ENCODE measurements at places on chromosomes 2 and 18.

- DNase-seq: no peak
Measured at GRCh38 chr2:20614201-20615067, 36.5 kb downstream of the HS1BP3 start.

GRCh38 chr2:119710281-119710680 lies 31.3 kb downstream of the TMEM177 start:
- no peak for DNase-seq

- no peak for DNase-seq
Measured at GRCh38 chr18:48364146-48364545, 45.0 kb downstream of the ZBTB7C start.

- no peak for DNase-seq
Measured at GRCh38 chr2:231926761-231927565, 767 bp upstream of the NPPC start.

DNA sequence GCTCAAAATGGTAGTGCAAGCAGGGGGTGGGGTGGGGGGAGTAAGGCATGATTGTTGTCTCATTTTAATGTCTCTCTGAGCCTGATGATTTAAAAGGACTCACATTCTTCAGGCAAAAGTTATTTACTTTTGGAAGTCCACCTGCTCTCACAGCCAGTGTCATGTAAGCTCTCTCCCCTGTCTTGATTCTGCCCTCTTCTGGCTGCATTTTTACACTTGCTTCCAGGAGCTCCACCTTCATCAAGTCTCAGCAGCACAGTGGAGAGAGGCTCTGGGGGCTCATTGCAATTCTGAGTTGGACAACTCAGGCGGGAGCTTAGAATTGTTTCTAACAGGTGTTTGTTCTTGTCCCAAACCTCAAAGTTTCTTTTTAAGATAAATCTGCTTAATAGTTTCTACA lies 39.2 kb downstream of the GNAL start:
- no peak for DNase-seq

DNA sequence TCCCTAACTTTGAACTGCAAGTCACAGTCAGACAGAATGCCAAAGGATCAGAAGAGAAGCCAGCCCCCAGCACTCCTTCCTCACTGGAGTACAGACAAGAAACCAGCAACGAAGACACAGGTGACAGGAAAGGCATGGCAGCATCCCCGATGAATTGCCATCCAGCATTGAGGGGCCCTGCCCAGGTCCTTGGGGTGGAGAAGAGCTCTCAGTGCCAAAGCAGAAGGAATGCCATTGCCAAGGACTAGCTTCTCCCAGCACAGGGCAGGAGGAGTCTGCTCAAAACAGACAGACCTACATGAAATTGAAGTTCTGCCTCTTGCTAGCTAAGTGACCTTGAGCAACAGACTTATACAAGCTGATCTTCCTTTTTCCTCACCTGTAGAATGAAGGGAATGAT lies 220.1 kb downstream of the L3MBTL4 start:
- DNase-seq: no peak

DNA sequence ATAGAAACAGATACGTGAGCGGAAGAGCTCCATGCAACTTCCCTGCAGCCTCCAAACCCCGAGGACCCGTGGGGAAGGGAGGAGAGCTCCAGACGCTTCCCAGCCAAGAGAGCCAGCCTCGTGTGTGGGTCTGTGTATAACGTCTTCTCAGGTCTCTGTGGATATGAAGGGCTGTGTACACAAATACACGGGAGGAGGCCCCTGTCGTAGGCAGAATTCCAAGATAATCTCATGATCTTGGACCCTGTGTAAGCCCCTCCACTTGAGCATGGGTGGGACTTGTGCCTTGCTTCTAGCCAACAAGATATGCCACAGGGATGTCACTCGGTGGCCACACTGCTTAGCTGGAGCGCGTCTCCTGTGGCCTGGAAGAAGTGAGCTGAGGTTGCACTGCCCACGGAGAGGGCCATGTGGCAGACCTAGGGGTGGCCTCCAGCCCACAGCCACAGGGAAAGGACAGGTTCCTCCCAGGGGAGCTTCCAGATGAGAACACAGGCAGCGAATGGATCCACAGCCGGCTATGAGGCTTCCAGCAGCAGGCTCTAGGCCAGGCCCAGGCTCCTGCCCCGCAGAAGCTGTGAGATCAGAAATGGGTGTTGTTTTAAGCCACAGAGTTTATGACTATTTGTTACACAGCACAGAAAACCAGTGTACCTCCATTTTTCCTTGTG lies 15.6 kb upstream of the KLF11 start:
- no peak for DNase-seq

GRCh38 chr2:145752091-145752806 lies 1232.3 kb upstream of the ZEB2 start:
- DNase-seq: no peak

GRCh38 chr2:241355983-241356870 lies at the start of gene FARP2:
FARP2 (plus strand) TSS chr2:241356285; CDS start chr2:241373108, 16,823 bp downstream.
- peak; percentile 95 for DNase-seq

GRCh38 chr2:231094736-231095346 lies 30.0 kb downstream of the HTR2B start:
- DNase-seq: no peak

DNA sequence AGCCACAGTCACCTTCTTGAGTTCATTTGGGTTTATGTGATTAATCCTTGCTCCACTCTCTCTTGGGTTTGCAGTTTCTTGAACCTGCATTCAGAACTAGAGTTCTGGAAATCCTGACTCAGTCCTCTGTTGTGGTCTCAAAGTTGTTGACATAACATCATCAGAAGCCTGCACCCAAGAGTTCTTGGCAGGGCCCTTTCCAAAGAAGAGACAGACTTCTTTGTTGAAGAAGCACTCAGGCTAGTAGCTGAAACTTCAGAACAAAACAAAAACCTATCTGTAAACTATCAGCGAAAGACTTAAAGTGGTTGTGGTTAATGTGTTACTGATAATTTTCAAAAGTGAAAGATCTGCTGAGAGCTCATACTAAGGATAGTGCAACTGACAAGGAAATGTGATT lies 120.8 kb downstream of the FAM168B start:
- DNase-seq: no peak

GRCh38 chr18:29874519-29875098 lies 1167.9 kb downstream of the DSC3 start:
- no peak for DNase-seq

- DNase-seq: no peak
Measured at GRCh38 chr2:134818321-134818720, 20.1 kb upstream of the ACMSD start.

DNA sequence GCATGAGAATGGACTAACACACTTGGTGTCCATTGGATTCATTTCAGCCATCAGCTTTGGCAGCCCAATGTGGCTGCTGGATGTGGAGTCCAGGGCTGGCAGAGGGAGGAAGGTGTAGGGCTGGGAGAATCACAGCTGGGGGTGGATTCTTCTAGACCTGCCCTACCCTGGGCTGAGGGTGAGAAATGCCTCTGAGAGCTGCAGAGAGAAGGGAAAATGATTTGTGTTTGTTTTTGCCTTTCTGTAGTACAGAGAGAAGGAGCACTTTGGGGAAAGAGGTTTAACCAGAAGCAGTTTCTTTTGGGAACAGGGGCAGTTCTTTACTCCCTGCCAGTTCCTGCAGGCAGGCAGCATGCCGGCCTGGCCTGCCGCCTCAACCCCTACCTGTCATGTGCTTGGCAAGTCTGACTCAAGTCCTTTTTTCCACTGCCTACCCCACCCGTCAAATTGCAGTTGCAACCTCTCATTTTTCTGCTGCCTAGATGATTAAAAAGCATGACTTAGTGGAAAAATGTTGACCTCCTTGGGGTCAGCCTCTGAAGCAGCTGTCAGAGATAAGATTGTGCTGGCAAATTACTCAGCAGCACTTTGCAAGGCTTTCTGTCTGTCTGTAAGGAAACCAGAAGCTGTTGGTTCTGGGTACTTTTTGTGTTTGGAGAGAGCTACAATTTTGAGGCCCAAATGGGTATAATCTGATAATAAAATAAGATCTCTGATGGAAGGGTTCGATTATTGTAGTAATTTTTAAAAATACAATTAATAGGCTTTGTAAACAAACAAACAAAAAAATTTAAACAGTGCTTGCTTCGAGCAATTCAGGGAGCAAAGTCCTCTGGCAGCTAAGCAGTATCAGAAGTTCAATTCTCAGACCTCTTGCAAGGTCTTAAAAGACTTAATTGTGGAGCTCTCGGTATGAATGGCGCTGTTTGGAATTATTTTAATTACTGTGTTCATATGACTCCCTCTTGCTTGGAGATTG lies 21.7 kb downstream of the LBH start:
- DNase-seq: peak; percentile 54

DNA sequence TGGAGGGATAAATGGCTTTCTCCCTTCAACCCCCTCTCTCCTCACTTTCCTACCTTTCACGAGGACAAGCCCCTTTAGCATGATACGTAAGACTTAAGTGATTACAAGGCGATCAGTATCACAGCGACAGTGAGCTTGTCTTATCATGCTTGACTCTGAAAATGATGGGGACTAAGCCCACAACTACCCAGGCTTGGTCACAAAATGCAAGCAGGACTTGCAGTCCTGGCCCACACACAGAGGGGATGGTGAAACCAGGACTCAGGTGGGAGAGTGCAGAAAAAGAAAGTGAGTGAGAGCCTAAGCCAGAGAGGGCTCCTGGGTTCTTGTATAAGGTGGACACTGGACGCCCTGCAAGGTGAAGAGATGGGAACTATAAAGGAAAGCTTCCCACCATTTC lies 95.7 kb upstream of the ARL4C start:
- DNase-seq: no peak

- DNase-seq: no peak
Measured at GRCh38 chr2:44389895-44390294, 28.1 kb downstream of the CAMKMT start.

- DNase-seq: no peak
Measured at GRCh38 chr18:79300413-79300812, 95.3 kb upstream of the NFATC1 start.

- no peak for DNase-seq
Measured at GRCh38 chr2:54499661-54500060, 43.5 kb downstream of the SPTBN1 start.

DNA sequence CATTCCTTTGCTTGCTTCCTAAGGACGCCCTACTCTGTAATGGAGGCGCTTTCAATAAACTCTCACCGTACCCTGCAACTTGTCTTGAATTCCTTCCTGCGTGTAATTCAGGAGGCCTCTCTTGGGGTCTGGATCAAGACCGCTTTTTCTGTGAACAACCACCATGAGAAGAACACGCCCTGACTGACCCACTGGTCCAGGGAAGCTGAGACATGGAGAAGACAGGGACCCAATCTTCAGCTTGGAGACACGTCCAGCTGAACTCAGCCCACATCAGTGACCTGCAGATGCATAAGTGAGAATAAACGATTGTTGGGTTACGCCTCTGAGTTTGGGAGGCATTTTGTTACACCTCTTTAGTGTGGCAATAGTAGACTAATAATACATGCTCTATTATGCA lies 7.8 kb upstream of the NARS1 start:
- no peak for DNase-seq

- no peak for DNase-seq
Measured at GRCh38 chr2:109532728-109533076, 81.1 kb downstream of the SEPTIN10 start.

- no peak for DNase-seq
Measured at GRCh38 chr2:18473241-18474181, 86.9 kb downstream of the RDH14 start.

GRCh38 chr18:58252166-58252565 lies 208.1 kb downstream of the NEDD4L start:
- DNase-seq: no peak

DNA sequence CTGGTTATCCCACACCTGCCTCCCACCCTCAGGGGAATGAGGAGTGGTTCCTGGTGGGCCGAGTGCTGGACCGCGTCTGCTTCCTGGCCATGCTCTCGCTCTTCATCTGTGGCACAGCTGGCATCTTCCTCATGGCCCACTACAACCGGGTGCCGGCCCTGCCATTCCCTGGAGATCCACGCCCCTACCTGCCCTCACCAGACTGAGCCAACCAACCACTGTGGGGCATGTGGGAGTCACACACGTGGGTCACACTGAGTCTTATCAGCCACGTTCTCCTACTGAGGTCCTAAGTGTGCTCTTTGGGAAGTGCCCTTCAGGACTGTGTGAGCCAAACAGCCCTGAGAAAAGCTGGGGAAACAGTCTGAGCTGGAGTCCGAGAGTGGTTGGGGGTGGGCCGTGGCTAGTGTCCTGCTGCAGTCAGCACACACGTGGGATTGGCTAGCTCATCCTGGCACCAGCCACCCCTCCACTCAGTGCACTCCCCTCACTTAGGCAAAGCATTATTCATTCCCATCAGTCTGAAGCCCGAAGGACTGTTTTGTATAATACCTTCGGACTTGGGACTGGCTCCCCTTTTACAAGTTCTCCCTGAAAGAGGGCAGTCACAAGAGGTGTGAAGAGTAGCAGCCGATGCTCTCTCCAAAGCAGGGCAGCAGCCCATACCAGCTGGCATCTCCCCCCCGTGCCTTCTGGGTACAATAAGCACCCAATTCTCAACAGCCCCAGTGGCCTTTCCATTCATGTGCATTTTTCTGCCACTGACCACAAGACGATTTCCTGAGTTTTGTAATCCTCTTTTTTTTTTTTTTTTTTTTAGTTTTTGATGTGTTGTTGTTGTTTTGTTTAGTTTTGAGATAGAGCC lies 4.6 kb downstream of the TIGD1 start:
- DNase-seq: no peak

GRCh38 chr2:49241501-49241900 lies 87.2 kb upstream of the FSHR start:
- DNase-seq: no peak

DNA sequence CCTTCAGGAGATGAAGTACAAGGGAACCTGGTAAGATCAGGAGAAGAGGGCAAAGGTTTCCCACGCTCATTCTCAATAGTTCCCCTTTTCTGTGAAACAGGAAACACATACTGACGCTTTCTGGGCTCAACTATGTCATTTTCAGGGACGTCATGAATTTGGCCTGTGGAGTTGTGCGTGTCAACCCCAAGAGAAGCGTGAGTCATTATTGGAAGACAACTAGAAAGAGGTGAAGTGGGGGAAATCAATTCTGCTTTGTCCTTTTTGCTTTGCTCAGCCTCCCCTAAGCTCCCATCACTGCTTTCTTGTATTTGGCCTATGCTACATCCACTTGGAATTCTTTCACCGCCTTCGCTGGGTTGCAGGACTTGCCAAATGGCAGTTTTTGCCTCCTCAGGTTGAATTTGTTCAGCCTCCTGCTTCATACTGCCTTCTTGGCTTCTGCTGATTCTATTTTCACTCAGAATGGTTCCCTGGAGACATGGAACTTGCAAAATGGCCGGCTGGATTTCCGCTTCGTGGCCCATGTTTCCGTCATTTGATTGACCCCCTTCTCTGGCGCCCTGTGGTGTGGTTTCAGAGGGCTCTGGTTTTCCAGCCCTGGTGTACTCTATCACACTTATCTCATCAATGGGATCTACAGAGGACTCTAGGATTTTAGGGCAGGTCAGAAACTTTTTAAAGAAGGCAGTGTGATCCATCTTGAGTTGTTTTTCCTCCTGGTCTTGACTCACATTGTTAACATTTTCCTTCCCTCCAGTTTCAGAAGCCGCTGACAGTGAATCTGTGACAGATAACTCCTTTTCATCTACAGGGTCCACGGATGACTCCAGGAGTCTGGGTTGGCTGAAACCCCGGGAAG lies 93.3 kb downstream of the ALPK2 start:
- no peak for DNase-seq

Measured in stimulated activated CD4-positive, alpha-beta T cell treated with anti-CD3 and anti-CD28 coated beads, Interleukin-1b, Interleukin-23, amount 100 ng/mL, for 4 hours (primary cell).